ENCODE measurements at places on chromosomes 1 and 21. TPM values are rescaled to one million over a fixed set of nuclear protein-coding genes. Genes with fewer than 3 reads are reported as not detected.
A peak's percentile ranks its signal among the peaks of the same experiment; 100 is the strongest.

- no peak overlapping the region for H3K4me3 ChIP-seq
- H3K27me3 ChIP-seq: no peaks in the 10 kb centered on the region
- no peak for DNase-seq
- peaks cover 12% of the 10 kb centered on the region for H3K4me1 ChIP-seq
- H3K36me3 ChIP-seq: peaks cover 11% of the 10 kb centered on the region
- no peak overlapping the region for H3K27ac ChIP-seq
These were observed 100.4 kb downstream of the ATP5PO start for GRCh38 chr21:33815143-33815707.

DNA sequence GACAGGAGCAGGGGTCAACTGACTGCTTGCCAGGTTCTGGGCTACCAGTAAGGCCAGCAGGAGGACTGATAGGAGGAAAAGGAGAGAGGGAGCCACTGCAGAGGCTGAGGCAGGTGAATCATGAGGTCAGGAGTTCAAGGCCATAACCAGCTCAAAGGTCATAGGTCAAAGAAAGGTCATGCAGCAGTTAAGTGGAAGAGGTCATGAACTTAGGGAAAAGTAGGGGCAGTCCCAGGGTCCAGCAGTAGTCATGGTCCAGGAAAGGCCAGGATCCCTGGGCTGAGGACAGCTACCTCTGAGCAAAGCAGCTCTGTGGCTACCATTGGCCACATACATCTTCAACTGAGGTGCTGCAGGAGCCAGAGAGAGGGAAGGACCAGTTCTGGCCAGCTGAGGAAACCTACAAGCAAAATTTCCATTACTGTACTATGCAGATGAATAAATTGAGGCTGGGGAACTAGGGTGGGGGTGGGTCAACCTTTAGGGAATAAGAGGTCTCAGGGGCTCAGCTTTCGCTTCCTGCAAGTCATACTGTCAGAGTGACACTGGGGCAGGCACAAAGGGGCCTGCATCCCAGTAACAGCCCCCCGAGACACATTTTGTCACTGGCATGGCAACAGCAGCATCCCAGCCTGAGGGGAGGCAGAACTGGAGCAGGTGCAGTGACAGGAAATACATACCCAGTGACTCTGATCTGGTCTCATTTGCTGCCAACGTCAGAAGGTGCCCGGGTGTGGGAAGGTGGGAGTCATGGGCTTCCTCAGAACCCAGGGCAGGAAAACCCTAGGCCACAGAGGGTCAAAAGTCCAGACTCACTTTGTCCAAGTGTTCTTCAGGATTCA lies 5.2 kb upstream of the INPP5B start:
- no peaks in the 10 kb centered on the region for H3K27me3 ChIP-seq
- no peak overlapping the region for H3K27ac ChIP-seq
- peaks cover 4% of the 10 kb centered on the region for H3K4me1 ChIP-seq
- no peak for DNase-seq
- H3K4me3 ChIP-seq: no peak overlapping the region

DNA sequence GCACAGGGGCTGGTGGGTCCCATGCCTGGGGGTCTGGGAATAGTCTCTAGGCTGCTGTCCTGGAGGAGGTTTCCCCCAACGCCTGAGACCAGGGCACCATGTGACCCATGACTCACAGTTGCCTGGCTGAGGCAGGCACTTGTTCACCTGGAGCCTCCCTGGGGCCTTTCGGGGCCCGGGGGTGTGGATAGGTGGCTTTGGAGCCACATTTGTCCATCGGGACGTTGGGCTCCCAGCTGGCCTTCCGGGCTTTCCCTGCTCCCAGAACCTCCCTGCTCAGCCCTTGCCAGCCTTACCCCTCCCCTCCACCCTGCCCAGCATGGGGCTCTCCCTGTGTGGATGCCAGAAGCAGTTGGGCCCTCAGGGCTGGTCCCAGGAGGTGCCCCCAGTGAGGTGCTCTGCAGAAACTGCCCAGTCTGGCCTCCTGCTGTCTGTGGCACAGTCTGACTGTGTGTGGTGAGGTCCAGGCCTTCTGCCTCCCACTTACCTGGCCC lies 14.2 kb downstream of the COL6A1 start:
- no peak overlapping the region for H3K27ac ChIP-seq
- DNase-seq: no peak
- no peaks in the 10 kb centered on the region for H3K27me3 ChIP-seq

AK2 gene
- total RNA-seq: 109 TPM

GRCh38 chr21:35503671-35504070 lies 454.6 kb upstream of the RUNX1 start:
- H3K4me3 ChIP-seq: no peak overlapping the region
- H3K36me3 ChIP-seq: no peaks in the 10 kb centered on the region
- H3K4me1 ChIP-seq: no peaks in the 10 kb centered on the region
- DNase-seq: no peak

DMBX1 gene
- not detected for total RNA-seq

GRCh38 chr1:182210417-182210816 lies 148.9 kb upstream of the ZNF648 start:
- no peaks in the 10 kb centered on the region for H3K27me3 ChIP-seq
- H3K4me3 ChIP-seq: no peak overlapping the region
- DNase-seq: no peak
- no peaks in the 10 kb centered on the region for H3K36me3 ChIP-seq

DNA sequence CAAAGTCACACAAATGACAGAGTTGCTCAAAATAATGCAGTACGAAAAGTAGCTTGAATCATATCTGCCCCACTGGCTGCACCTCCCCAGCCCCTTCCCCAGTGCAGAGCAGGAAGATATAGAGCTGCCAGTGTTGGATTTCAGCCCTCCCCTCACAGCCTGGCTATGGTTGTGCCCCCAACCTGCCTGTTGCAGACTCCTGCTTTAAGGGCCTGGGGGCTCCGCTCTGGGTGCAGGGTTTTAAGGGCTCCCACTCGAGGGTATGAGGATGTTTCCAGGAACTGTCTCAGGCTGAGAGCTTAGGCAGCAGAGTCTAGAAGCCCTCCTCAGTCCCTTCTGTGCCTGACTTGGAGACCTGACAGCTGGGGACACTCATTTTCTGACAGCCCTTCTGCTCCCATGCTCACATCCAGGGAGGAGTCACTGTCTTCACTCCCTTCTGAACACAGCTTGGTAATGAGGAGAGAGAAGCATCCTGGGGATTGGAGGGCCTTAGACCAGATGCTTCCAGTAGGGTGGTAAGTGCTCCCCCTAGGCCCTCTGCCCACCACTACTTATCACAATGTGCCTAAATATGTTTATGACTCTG lies 4.6 kb downstream of the S100A9 start:
- H3K4me3 ChIP-seq: no peak overlapping the region
- no peak for DNase-seq
- peak overlapping the region; percentile 80 for H3K27ac ChIP-seq
- H3K4me1 ChIP-seq: peaks cover 3% of the 10 kb centered on the region
- H3K27me3 ChIP-seq: no peaks in the 10 kb centered on the region

Data from upper lobe of left lung (tissue), 6 donors.